ENCODE measurements at places on chromosomes 2 and 18.

GRCh38 chr2:189178726-189179569 is 613 bp downstream of the COL5A2 start:
- DNase-seq: no peak

GRCh38 chr2:226124548-226125011 is 675.0 kb downstream of the IRS1 start:
- no peak for DNase-seq

DNA sequence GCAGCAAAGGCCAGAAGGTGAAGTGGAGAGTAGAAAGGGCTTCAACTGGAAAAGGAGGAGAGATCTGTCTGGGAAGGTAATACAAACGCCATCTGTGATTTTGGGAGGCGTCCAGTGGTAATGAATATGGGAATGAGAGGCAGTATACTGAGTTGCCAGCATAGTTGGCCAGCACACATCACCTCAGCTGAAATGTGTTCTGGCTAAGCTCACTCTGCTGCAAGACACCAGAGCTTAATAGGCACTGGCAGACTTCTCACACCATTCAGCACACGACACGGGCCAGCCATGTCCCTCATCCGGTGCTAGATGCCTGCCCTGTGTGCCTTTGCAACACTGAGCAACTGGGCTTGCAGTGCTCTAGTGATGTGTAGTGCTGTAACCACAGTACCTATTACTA is 277.1 kb downstream of the PIEZO2 start:
- no peak for DNase-seq

- no peak for DNase-seq
Measured at GRCh38 chr2:112782234-112782799, 2.0 kb downstream of the IL1A start.

- no peak for DNase-seq
Measured at GRCh38 chr2:120108049-120108448, 95.2 kb downstream of the EPB41L5 start.

DNA sequence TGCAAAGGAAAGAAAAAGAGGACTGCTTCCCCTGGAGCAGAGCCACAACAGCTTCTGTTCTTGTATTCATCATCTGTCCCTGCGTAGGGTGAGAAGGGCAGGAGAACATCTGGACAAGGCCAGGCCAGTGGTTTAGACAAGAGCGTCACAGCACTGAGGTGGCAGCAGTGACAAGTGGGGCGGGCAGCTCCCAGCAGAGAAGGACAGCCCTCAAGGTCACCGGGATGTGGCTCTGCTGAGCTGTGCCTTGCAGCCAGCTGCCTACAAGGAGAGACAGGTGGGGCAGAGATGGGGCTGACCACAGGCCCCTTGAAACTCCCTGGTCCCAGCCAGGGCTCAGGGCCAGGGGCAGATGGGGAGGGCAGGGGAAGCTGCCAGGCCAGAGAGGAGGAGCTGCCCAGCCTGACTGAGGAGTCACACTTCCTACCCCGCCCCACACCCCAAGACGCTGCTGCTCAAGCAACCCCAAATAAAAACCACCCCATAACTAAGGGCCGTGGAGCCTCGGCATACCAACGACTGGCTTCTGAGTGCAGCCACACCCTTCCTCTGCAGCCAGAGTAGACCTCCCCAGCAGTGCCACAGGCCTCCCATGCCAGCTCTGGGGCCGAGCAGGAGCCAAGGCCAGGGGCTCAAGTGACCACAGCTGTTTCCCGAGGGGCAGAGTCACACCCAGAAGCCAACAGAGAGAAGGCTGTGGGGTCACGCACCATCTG is 5.4 kb downstream of the RAB11FIP5 start:
- no peak for DNase-seq

DNA sequence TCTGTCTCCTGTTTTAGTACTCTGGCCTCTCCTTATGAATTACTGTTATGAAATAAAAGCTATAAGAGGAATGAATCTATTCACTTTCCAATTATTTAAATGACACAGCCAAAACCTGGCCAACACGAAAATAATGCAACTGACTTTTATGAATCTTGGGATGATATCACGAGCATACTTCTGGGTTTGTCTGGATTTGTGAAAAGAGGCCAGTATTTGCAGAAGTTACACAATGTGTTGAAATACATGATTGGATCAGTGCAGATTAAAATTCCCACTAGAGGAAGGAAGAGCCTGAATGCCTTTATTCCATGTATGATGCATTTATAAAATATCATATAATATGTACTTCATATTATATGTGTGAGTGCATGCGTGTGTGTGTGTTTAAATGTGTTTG is 418.2 kb downstream of the GRB14 start:
- DNase-seq: no peak

- no peak for DNase-seq
Measured at GRCh38 chr2:218858138-218858445, 1.5 kb upstream of the WNT6 start.

GRCh38 chr2:76298041-76298440 is 587.3 kb upstream of the GCFC2 start:
- DNase-seq: no peak

GRCh38 chr18:58668897-58669296 is 2.4 kb upstream of the MALT1 start:
- DNase-seq: no peak

GRCh38 chr2:16125614-16126516 is 185.5 kb downstream of the MYCN start:
- DNase-seq: no peak

Measured in activated CD8-positive, alpha-beta memory T cell treated with anti-CD3 and anti-CD28 coated beads for 4 hours (primary cell).